Upper lobe of right lung (tissue), 1 donor: ENCODE measurements at places on chromosomes 5 and 9. TPM values are rescaled to one million over a fixed set of nuclear protein-coding genes. Genes with fewer than 3 reads are reported as not detected.

GRCh38 chr5:135367076-135367475, 32.0 kb downstream of the MACROH2A1 start:
- H3K4me1 ChIP-seq, result peaks cover 5% of the 10 kb centered on the region
- H3K36me3 ChIP-seq, result peaks cover 78% of the 10 kb centered on the region
- no peak for DNase-seq
- H3K27ac ChIP-seq, result no peak overlapping the region

GRCh38 chr5:68115584-68115983, 100.0 kb upstream of the PIK3R1 start:
- no peaks in the 10 kb centered on the region for H3K27me3 ChIP-seq
- no peak for DNase-seq
- H3K27ac ChIP-seq, result no peak overlapping the region
- no peaks in the 10 kb centered on the region for H3K4me1 ChIP-seq
- no peaks in the 10 kb centered on the region for H3K36me3 ChIP-seq

GRCh38 chr5:17436761-17437221, 61.2 kb upstream of the TAF11L2 start:
- no peaks in the 10 kb centered on the region for H3K4me1 ChIP-seq
- no peak for DNase-seq
- H3K27ac ChIP-seq, result peak overlapping the region; percentile 37
- peak overlapping the region; percentile 6 for H3K4me3 ChIP-seq
- no peaks in the 10 kb centered on the region for H3K27me3 ChIP-seq
- H3K36me3 ChIP-seq, result no peaks in the 10 kb centered on the region

DNA sequence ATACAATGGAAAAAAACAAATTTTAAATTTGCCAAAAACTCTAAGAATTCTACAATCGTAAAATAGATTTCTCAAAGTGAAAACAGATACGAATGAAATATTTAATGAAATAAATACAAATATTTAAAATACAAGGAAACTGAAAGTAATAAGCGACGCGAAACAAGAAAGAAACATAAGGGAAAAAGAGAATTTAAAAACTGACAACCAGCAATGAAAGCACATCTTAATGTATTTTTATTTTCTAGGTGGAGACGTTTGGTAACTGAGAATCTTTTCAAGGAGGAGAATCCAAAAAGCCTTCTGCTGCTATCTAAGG, 1.0 kb downstream of the ANXA2R start:
- peaks cover 26% of the 10 kb centered on the region for H3K27me3 ChIP-seq
- peak overlapping the region; percentile 100 for H3K27ac ChIP-seq
- no peak for DNase-seq
- no peaks in the 10 kb centered on the region for H3K36me3 ChIP-seq
- peak overlapping the region; percentile 73 for H3K4me3 ChIP-seq

- peaks cover 10% of the 10 kb centered on the region for H3K4me1 ChIP-seq
- no peak for DNase-seq
- H3K27ac ChIP-seq, result no peak overlapping the region
Observed at GRCh38 chr5:149957855-149958254, 2.7 kb upstream of the SLC26A2 start.

GRCh38 chr5:14672484-14673394, 8.2 kb downstream of the OTULIN start:
- H3K27me3 ChIP-seq, result no peaks in the 10 kb centered on the region
- no peak overlapping the region for H3K27ac ChIP-seq
- H3K36me3 ChIP-seq, result no peaks in the 10 kb centered on the region
- no peak overlapping the region for H3K4me3 ChIP-seq
- H3K4me1 ChIP-seq, result peaks cover 43% of the 10 kb centered on the region

GRCh38 chr5:3531320-3531986, 64.2 kb upstream of the IRX1 start:
- H3K36me3 ChIP-seq, result no peaks in the 10 kb centered on the region
- no peaks in the 10 kb centered on the region for H3K27me3 ChIP-seq
- H3K4me1 ChIP-seq, result no peaks in the 10 kb centered on the region
- no peak for DNase-seq
- no peak overlapping the region for H3K27ac ChIP-seq

- H3K27ac ChIP-seq, result peak overlapping the region; percentile 47
- peak; percentile 87 for DNase-seq
- H3K4me3 ChIP-seq, result no peak overlapping the region
- peaks cover 12% of the 10 kb centered on the region for H3K4me1 ChIP-seq
- H3K36me3 ChIP-seq, result no peaks in the 10 kb centered on the region
Observed at GRCh38 chr5:173764332-173765028, 123.7 kb upstream of the CPEB4 start.

- no peaks in the 10 kb centered on the region for H3K36me3 ChIP-seq
- peak; percentile 66 for DNase-seq
- H3K27me3 ChIP-seq, result peaks cover 30% of the 10 kb centered on the region
- H3K4me3 ChIP-seq, result peak overlapping the region; percentile 62
- H3K27ac ChIP-seq, result no peak overlapping the region
- H3K4me1 ChIP-seq, result peaks cover 8% of the 10 kb centered on the region
Observed at GRCh38 chr5:60843386-60843935, 608 bp downstream of the ELOVL7 start.

GRCh38 chr5:135092476-135092875, 58.4 kb upstream of the PITX1 start:
- H3K27ac ChIP-seq, result no peak overlapping the region
- no peaks in the 10 kb centered on the region for H3K36me3 ChIP-seq
- H3K4me3 ChIP-seq, result no peak overlapping the region
- peak; percentile 30 for DNase-seq

GRCh38 chr9:21777701-21778100, 24.7 kb upstream of the MTAP start:
- H3K4me3 ChIP-seq, result no peak overlapping the region
- H3K4me1 ChIP-seq, result no peaks in the 10 kb centered on the region
- H3K27ac ChIP-seq, result no peak overlapping the region
- DNase-seq, result no peak
- peaks cover 17% of the 10 kb centered on the region for H3K27me3 ChIP-seq

LIX1 gene
- not detected for total RNA-seq

PCDHAC1 gene
- total RNA-seq, result 3.7 TPM

MARCOL gene
- total RNA-seq, result not detected

SAXO1 gene
- 0.12 TPM for total RNA-seq

KCNT1 gene
- 0.29 TPM for total RNA-seq

SLC6A7 gene
- total RNA-seq, result not detected

PCDHA7 gene
- total RNA-seq, result 0.35 TPM
